BE2C (cell line): ENCODE measurements at places on chromosomes 3 and 15.
A peak's percentile ranks its signal among the peaks of the same experiment; 100 is the strongest.

DNA sequence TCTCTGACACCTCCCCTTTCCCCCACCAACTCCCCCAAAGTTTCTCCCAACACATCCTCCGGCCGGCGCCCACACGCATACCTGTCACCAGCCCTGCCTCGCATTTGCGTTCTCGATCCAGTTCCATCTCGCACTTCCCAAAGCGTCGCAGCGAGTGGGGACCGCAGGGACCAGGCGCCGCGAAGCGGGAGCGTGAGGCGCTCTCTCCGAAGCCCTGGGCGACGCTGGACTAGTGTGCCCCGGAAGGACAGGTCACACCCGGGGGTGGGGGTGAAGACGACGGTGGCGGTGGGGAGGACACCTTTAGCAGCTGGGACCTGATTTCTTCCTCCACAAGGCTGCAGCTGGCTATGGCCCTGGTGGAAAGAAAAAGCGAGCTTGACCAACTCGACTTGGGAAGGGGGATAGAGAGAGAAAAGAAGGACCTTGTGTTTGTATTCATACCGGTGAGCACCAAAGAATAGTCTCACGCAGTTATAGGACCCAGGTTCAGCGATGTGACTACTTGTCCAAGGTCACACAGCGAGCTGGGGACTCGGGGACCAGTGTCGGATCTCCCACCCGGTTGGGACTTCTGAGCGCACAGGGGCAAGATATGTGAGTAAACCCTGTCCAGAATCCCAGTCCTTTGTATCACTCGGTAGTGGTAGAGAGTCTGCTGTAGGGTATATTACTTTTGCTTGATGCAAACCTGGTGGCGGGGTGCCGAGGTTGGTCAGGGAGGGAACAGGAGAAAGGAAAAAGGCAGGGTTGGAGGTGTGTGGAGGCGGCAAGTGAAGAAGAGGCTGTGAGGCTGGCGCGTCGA, 607 bp upstream of the GHSR start:
- no peak for DNase-seq

DNA sequence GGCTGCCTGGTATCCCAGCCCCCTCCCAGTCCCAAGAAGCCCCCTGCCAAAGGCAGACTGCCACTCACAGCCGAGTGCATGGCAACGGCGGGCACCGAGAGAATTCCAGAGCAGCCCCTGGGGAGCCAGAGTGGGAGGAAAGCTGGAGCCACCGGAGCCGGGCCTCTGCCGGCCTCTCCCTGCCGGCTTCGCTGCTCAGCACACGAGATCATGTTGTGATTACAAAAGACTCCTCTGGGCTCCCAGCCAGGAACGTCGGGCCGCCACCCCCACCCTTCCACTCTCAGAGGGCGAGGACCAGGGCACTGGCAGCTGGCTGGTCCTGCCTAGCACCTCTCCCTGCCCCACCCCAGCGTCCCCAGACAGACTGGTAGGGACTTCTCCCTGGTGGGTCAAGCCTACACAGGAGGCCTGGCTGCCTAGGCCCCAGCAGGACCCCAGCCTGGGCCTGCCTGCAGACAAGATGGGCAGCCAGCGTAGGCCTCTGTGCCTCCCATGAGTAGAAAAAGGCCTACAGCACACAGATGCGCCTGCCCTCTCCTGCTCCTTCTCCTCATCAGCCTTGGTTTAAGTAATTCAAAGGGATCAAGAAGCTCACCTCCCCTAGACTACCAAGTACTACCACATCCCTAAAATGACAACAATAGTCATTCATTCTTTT, at the start of gene CCDC9B:
Gene CCDC9B, minus strand, starts transcription at position 200 of the 661 bp plus-strand sequence. Its CDS starts 120 bp downstream, at position 80.
- DNase-seq: peak; percentile 94

GRCh38 chr15:41169781-41170180, 53.7 kb upstream of the INO80 start:
- no peak for DNase-seq

- no peak for DNase-seq
These were observed 117.5 kb upstream of the ARHGEF3 start for GRCh38 chr3:56919137-56919796.

- no peak for DNase-seq
These were observed 86.9 kb upstream of the RASGRP1 start for GRCh38 chr15:38651328-38652038.

DNA sequence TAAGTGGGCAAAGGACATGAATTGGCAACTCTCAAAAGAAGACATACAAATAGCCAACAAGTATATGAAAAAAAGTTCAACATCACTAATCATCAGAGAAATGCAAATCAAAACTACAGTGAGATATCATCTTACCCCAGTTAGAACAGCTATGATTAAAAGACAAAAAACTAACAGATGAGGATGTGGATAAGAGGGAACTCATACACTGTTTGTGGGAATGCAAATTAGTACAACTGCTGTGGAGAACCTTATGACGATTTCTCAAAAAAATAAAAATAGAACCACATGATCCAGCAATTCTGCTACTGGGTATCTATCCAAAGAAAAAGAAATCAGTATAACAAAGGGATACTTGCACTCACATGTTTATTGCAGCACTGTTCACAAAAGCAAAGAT, 28.6 kb downstream of the NEK10 start:
- no peak for DNase-seq

DNA sequence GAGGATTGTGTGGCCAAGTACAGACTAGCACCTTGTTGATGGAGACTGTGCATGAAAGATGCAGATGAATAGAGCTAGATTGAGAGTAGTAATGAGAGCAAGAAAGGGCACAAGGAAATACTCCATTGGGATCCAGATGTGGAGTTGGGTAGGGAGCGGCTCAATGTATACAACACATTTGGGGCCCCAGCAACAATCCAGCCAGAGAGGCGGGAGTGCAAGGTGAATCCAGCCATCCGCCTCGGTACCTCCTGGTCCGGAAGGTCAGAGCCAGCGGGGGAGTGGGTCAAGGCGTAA, 9.0 kb downstream of the ISL2 start:
- DNase-seq: no peak
